GOT3 (cell line): ENCODE measurements at places on chromosomes 4 and X.

GRCh38 chr4:151850791-151851213 is 90.0 kb upstream of the GATB start:
- DNase-seq = no peak

GRCh38 chrX:15500497-15500966 is at the start of gene BMX:
TSS of gene BMX (plus strand) at chrX:15500807. CDS start at chrX:15508354, 7,547 bp downstream.
- DNase-seq = no peak

- DNase-seq = no peak
These were observed 313.9 kb downstream of the TECRL start for GRCh38 chr4:64095398-64095797.

DNA sequence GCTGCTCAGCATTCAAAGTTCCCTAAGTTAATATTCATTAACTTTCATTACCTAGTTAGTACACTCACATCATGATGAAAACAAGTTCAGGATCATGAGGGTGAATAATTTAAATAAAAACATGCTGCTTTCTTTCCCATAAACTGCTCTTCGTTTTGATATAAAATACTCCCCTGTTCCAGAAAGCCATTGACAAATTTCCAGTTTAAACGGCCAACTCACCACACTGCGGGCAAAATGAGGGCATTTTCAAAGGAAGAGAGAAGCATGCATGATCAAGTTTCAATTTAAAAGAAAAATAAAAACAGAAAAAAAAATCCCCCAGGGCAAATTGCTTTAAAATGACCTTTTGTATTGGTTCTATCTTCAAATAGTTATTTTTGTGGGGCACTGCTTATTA is 69.6 kb downstream of the EPHA5 start:
- DNase-seq = no peak

DNA sequence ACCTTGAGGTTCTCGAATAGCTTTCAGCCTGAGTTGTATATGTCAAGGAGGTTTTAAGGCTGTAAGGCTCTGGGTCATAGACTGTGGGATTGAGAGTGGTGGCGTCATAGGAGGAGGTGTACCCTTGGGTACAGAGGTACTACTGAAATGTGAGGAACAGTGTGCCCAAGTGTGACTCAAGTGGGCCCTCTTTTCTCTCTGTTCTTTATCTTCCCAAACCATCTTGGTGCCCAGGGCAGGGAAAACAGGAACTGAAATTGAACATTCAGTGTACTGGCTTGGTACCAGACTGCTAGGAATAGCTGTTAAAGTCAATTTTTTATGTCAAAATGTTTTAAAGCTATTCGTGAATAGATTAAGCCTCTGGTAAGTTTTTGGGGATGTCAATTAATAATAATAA is 136.2 kb upstream of the RPS6KA3 start:
- DNase-seq = no peak

DNA sequence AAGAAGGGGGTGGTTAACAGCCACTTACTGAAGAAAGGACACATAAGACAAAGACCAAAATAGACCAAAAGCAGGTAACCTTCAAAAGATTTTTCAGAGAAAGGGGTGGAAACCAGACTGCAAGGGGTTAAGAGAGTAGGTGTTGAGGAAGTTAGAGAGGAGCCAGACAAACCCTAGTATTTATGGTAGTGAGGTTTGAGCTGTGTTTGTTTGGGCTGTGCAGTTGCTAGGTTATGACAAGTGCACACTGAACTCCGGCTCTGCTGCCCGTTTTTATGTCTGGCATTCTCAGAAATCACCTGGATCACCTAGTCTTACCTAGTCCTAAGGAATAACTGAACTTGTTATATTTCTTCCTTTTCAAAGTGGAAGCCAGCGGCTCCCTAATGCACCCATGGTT is 22.9 kb upstream of the G3BP2 start:
- DNase-seq = no peak

GRCh38 chr4:19025031-19025430 is 1003.5 kb upstream of the LCORL start:
- DNase-seq = no peak

DNA sequence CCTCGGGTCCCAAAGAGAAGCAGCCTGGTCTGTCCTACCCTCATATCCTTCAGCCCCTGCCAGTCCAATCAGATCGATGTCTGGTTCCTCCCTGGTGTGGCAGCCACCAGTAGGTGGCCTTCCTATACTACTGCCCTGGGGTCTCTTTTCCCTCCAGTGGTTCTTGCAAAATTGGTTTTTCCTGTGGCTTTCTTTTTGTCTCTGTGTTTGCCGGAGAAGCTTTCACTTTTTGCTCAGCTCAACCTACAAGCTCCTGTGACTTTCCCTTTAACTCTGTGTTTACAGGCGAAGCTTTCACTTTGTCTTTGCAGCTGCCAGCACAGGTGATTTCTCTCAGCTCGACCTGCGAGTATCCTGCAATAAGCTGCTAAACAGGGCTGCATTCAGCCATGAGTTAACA is 46.8 kb downstream of the UGT2A3 start:
- DNase-seq = no peak

- DNase-seq = no peak
These were observed 127.5 kb downstream of the DCK start for GRCh38 chr4:71120831-71121524.

GRCh38 chr4:168843635-168844034 is 166.4 kb downstream of the CBR4 start:
- no peak for DNase-seq

GRCh38 chrX:133959972-133960371 is 25.4 kb downstream of the GPC3 start:
- DNase-seq = no peak

GRCh38 chr4:159487284-159487747 is 384.4 kb downstream of the RAPGEF2 start:
- no peak for DNase-seq

- no peak for DNase-seq
These were observed 57.0 kb upstream of the PROM1 start for GRCh38 chr4:16140879-16141249.

- no peak for DNase-seq
These were observed 23.4 kb downstream of the PAK3 start for GRCh38 chrX:111119341-111119740.

DNA sequence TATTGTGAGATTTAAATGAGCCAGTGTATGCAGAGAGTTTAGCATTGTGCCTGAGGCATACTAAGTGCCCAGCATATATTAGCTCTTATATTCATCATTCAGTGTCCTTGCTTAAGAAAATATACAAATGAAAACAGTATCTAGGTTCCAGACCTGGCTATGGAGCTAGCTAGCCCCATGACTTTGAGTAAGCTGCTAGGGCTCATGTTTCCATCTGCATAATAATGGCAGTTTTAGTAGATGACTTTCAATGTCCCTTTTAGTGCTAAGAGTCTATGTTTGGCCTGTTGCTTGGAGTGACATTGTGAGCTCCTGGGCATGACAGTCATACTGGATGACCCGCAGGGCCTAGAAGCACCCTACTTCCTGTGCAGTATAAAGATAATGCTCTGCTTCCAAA is 435.3 kb downstream of the ZIC3 start:
- DNase-seq = no peak

DNA sequence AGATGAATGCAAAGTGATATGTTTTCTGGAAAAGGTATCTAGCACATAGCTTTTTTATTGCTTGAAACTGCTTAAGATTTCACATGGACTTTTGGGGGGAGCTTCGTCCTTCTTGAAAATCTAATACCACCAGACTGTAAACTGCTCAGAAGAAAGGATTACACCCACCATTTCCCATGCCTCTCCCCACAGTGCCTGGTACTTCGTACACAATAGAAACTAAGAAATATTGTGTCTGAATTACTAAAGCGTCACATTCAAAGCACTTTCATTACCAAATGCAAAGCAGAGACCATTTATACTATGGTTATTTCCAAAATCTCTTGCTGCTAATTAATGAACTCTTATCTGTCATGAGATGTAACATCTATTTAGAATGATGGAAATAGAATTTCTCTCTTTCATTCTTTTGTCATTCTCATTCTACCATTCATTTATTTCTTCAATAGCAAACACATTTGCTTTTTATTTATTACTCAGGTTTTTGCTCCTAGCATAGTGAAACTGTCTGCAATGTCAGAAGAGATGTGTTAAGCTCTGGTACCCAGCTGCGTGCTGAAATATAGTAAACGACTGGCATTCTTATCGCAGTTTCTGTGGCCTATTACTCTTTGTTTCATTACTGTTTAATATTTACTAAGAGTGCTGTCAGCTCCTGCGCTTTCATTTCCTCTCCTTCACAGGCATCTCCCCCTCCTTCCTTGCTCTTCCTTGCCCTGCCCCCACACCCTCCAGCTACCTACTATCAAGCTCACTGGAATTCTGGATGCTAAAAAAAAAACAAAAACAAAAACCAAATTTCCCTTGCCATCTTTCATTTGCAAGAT is 51.4 kb upstream of the RAPGEF2 start:
- DNase-seq = no peak

DNA sequence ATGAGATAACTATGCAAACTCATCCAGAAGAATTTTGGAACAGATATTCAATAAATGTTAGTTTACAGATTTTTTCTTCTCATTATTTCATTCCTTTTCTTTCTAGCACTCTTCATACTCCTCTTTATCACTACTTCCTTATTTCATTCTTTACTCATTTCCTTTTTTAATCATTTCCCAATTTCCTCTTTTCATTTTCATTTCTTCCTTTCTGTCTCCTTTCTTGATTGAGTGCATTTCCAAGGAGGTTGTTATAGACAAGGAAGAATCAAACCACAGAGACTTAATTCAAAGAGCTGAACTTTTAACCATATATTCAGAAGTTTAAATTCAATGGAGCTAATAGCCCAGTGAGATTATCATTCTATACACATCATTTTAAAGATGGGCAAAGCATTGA is 600.7 kb downstream of the ARAP2 start:
- no peak for DNase-seq

DNA sequence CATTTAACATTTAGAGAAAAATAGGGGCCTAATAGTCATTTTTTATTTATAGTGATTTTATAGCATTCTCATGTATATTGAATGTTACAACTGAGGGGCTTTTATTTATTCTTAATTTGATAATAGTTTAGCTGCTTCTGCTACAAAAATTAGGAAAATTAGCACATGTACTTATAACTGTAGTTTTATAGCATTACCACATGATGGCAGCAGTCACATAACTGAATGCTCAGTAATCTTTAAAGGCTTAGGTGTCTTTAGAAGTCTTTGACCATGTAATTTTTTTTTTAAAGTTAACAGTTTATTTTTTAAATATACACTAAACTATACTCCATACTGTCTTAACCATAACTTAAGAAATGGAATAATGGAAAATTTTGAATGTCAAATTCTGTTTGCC is 136.6 kb downstream of the STAG2 start:
- no peak for DNase-seq

GRCh38 chr4:153206534-153206933 is 2.3 kb downstream of the TRIM2 start:
- DNase-seq = no peak

- DNase-seq = no peak
These were observed 40.5 kb downstream of the NFKB1 start for GRCh38 chr4:102541697-102542096.

GRCh38 chr4:134337574-134337973 is 136.0 kb upstream of the PABPC4L start:
- DNase-seq = no peak
